ENCODE measurements at places on chromosomes 6 and 20.

- DNase-seq, result no peak
These were observed 63.2 kb upstream of the BEND6 start for GRCh38 chr6:56891754-56892153.

DNA sequence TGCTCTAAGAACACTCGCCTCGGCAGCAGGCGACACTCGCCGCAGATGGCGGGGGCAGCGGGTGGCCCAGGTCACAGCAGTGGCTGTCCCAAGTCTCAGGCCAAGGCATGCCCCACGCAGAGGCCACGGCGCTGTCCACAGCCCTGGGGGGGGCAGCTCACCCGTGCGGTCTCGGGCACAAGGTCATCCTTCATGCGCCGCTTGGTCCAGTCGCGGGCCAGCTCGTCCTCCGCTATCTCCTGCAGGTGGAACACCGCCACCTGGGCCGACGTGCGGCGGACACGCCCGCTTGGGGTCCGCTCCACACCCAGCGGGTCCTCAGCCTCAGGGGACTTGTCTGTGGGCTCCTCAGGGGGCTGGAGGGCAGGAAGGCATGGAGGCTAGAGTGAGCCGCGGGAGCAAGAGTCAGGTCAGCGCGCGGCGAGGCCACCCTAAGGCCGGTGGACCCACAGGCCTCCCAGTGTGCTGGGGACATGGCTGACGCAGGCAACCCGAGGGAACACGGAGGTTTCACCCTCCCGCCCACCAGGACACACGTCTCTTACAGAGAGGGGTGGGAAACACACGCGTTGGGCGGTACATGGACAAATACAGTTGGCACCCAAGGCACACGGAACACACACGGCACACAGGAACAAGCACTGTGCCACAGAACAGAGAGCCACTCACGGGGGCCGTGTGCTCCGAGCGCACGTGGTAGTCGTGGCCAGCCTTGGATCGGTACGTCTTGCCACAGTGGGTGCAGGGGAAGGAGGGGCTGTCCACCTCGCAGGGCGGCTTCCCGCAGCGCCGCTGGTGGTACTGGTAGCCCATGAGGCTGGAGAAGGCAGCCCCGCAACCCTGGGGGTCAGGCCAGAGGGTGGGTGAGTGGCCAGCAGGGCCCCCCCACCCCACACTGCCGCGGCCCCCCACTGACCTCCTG lies 6.5 kb upstream of the UCKL1 start:
- DNase-seq, result no peak

DNA sequence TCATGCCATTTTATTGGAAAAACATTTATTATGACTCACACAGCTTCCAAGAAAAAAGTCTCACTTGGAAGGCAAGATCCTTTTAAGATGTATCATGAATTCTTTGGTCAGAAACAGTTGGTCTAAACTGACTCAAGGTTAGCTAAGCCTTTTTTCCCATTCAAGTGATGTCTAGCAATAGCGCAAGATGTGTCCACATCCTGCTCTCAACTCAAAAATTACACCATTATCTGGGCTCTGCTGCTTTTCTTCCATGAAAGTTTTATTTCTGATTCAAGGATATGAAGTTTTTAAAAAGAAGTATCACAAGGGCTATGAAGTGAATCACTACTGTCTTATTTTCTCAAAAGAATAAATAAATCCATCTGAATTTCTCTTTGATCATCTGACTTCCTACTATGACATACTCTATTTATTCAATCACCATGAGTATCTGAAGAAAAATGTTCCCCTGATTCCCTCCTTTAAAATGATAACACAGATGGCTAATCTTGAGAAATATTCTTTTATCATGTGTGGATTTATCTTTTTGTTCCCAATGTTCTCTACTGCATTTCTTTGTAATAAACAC lies 139.2 kb downstream of the AHI1 start:
- no peak for DNase-seq

DNA sequence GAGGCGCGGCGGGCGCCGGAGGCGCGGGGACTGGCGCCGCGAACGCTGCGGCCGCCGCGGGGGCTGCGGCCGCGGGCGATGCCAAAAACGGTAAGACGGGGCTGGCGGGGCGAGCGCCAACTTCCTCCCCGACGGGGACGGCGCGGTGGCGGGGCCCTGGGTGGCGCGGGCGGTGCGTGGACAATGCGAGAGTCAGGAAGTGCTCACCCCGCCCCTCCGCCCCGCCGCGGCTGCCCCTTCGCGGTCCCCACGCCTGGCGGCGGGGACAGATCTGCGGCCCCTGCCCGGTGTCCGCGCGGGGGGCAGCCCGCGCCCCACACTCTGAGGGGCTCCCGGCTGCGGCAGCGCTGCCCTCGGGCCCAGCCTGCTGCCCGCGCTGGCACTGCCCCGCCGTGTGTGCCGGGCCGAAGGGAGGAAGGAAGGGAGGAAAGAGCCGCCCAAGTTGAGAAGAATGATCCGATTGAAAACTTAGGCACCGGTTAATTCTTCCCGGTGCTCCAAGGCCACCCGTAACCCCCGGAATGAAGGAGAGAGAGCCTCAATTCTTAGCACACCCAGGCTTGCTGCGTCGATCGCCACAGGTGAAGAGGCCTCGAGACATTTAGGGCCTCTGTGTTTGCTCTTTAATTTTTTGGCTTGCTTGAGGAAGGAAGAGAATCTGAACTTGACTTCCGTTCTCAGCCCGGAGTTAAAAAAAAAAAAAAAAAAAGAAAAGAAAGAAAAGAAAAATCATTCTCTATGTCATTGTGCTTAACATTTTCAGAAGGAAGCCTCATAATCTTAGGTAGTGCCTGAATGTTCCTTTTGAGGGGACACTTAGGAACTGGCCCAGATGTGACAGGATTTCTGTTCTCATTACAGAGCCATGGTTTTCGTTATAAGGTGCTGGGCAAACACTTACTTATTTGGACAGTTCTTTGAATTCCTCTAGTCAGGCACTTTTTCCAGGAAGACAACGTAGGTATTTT lies 982 bp downstream of the HECA start:
- DNase-seq, result peak; percentile 81

Data from activated CD8-positive, alpha-beta memory T cell treated with anti-CD3 and anti-CD28 coated beads, Interleukin-2, amount 50 U/mL, for 48 hours (primary cell).